NCI-H2081 treated with DMSO at 0.1 percent for 48 hours (cell line): ENCODE measurements at places on chromosomes 2 and 18.

GRCh38 chr2:44578471-44579093, 216.8 kb downstream of the CAMKMT start:
- DNase-seq: no peak

- DNase-seq: no peak
These were observed 18.2 kb downstream of the LMAN1 start for GRCh38 chr18:59340817-59341216.

DNA sequence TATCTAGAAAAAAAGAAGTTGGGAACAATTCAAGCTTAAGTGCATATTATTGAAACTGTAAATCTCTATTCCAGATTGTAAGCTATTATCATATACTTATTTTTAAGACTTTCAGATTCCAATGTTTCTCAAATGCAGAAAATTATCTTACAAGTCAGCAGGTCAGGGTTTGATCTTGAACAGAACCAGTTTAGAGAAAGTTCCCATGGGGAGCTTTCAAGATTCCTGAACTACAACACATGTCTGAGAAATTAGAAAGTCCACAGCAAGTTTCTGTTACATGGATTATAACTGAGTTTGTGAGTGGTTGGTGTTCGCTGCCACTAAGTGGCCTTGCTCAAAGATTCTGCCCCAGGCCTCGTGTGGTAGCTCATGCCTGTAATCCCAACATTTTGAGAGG, 31.6 kb upstream of the SP3 start:
- DNase-seq: no peak

- no peak for DNase-seq
These were observed 968.0 kb upstream of the FAM98A start for GRCh38 chr2:34567128-34567527.

DNA sequence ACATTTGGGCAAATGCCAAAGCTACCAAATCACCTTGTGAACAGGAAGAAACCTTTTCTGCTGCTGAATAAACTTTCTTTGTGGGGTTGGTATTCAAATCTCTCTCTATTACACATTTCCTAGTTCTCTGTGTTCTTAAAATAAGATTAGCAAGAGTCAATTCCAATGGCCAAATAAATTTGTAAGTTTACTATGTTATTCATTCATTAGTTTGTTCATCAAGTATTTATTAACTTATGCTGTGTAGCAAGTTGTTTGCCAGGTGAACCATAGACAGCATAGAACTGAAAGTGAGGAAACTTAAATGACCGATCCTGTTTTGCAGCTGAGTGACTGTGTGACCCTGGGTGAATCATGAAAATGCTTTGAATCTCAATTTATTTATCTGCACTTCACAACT, 37.7 kb upstream of the FSHR start:
- no peak for DNase-seq

DNA sequence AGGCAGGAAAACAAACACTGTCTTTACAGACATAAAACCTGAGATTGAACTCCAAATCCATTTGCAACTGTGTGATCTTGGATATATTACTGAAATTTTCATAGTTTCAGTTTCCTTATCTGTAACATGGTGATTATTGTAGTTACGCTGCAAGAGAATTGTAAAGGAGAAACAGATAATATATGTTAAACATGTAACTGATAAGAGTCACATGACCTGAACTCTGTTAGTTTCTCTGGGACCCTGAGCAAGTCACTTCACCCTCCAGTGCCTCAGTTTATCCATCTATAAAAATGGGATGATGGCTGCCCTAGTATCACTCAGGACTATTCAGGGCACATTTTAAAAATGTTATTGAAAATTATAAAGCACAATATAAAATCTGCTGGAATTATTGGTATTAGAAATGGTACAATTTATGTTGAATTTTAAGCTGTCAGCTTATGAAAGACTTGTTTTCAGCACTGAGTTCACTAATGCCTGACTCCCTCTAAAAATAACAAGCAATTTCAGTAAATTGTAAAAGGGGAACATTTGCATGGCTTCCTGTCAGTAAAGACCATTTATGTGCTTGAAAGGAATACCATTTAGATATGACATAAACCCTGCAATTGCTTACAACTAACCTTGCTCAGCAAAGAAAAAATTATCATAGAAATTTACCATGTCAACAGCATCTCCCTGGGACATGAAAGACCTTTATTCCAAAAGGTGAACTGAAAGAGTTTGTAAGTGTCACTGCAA, 393.5 kb downstream of the RAD51AP2 start:
- DNase-seq: no peak

GRCh38 chr2:73979021-73979420, 5.7 kb upstream of the TET3 start:
- DNase-seq: no peak

DNA sequence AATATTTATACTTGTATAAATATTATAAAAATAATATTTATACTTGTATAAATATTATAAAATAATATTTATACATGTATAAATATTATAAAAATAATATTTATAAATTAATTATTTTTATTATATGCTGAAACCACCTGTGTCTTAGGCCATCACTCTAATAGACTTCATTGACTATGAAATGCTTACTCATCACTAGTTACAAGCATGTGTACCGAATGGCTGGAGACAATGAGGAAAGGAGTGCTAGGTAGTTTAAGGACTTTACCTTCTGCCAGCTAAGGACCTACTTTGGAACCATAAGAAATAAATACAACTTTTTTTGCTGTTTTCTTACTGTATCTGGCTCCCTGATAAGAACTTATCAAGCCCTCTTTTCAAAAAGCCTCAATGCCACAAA, 228.8 kb downstream of the LRRTM1 start:
- DNase-seq: no peak

GRCh38 chr2:113922335-113922734, 32.4 kb downstream of the ACTR3 start:
- no peak for DNase-seq

DNA sequence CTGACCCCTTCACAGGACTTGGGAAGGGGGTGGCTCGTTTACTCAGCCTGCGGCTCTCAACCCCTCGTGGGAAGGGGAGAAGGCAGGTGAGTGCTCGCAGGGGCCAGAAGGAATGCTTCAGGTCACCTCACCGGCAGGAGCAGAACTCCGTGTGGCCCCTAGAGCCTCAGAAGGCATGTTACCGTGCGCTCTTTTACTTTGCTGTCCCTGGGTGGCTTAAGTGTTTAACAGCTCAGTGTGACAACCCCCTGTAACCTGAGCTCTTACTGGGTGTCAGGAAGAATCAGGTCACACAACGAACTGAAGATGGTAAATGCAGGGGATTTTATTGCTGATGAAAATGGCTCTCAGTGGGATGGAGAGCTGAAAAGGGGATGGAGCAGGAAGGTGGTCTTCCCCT, 1235.4 kb downstream of the LRP1B start:
- no peak for DNase-seq

DNA sequence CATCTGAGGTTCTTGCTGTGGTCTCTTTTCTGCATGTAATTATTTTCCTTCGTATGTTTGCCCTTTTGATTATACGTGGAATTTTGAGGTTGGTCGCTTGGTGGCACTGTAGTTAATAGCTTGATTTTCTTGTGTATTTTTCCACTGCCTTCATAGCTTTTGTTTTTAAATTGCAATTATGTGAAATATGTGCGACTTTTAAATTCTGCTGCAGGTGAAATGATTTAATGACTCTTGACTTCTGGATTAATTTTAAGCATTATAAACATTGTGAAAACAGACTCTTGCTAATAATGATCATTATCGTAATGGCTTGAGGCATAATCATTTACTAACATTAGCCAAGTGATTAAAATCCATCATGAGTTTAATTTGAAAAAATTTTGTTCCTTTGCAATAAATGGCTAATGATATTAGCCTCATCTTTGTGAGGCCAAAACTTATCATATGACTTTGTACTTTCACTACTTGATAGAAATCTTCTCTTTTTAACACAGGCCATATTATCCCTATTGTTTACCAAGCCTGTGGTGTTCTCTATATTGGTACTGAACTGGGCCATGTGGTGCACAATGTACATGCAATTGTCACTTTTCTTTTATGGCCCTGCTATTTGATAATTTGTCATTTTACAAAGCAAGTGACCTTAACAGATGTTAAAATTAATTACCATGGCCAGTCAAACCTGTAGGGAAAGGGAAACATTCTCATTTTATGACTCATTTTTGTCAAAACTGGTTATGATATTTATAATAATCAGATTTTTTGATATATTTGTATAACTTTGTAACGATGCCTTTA, 62.8 kb upstream of the NEUROD1 start:
- DNase-seq: no peak
